ENCODE measurements at places on chromosomes 7 and 10. TPM values are rescaled to one million over a fixed set of nuclear protein-coding genes. Genes with fewer than 3 reads are reported as not detected.

Gene MMD2
- total RNA-seq, result not detected

- H3K27ac ChIP-seq, result no peak overlapping the region
- H3K36me3 ChIP-seq, result no peaks in the 10 kb centered on the region
- no peak overlapping the region for H3K4me3 ChIP-seq
- DNase-seq, result no peak
- H3K4me1 ChIP-seq, result no peaks in the 10 kb centered on the region
Observed at GRCh38 chr10:49279015-49279880, 19.7 kb upstream of the C10orf71 start.

DNA sequence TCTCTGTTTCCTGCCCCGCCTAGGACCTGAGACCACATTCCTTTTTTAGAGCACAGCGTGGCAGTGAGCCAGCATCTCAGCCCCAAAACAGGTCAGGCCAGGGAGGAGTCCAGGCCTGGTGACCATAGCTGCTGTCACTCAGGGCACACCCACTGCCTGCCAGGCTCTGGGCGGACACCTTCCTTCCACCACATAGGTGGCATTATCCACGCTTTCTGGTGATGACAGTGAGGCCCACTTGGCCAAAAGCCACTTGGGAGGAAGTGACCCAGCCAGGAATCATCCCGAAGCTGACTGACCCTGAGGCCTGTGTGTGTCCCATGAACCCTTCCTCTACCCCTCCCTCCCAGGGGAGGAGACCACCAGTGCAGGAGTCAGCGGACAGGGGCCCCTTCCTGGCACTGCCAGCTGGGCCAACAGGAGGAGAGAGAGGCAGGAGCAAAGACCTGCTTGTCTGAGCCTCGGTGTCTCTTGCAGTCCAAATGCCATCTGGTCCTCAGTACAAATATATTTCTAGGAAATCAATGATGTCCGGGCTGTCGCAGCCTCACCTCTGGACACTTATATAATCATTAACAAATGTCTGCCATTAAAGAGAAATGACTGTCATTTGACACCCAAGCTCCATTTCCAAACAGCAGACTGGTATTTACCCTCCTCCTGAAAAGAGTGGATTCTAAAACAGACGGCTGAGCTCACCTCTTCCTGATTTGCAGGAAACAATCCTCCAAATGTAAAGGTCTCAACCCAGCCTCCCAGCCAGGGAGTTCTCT lies 63.0 kb downstream of the ABRAXAS2 start:
- no peak overlapping the region for H3K27ac ChIP-seq
- no peaks in the 10 kb centered on the region for H3K36me3 ChIP-seq
- H3K4me3 ChIP-seq, result no peak overlapping the region
- no peak for DNase-seq
- no peaks in the 10 kb centered on the region for H3K27me3 ChIP-seq
- peaks cover 8% of the 10 kb centered on the region for H3K4me1 ChIP-seq

- no peaks in the 10 kb centered on the region for H3K4me1 ChIP-seq
- no peaks in the 10 kb centered on the region for H3K36me3 ChIP-seq
- DNase-seq, result no peak
- no peak overlapping the region for H3K27ac ChIP-seq
- H3K27me3 ChIP-seq, result no peaks in the 10 kb centered on the region
Observed at GRCh38 chr10:126059076-126059826, 162.9 kb downstream of the FANK1 start.

- no peaks in the 10 kb centered on the region for H3K27me3 ChIP-seq
- peaks cover 37% of the 10 kb centered on the region for H3K4me1 ChIP-seq
- H3K4me3 ChIP-seq, result peak overlapping the region; percentile 10
- H3K27ac ChIP-seq, result peak overlapping the region; percentile 81
- H3K36me3 ChIP-seq, result no peaks in the 10 kb centered on the region
- DNase-seq, result peak; percentile 19
Observed at GRCh38 chr7:922334-923107, 32.0 kb downstream of the ADAP1 start.

DNA sequence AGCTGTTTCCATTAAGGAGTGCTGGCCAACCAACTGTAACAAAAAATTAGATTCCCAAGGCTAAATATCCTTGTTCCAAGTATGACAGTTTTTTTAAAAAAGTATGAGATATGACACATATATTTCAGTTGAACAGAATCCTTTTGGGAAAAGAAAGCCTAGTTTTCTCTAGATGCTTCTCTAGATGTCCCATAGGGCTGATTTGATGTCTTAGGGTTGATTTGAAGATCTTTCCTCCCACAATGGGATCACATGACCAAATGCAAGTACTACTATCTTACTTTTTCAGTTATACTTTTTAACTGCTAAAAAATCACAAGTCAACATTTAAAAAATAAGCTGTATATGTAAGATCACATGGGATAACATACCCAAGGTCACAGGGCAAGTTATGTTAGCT lies 3.7 kb downstream of the NAMPT start:
- H3K4me1 ChIP-seq, result peaks cover 37% of the 10 kb centered on the region
- H3K36me3 ChIP-seq, result peaks cover 6% of the 10 kb centered on the region
- no peak for DNase-seq
- H3K27ac ChIP-seq, result peak overlapping the region; percentile 99
- peak overlapping the region; percentile 72 for H3K4me3 ChIP-seq

Data from upper lobe of left lung (tissue), 6 donors.